ENCODE measurements at places on chromosomes 5 and 9.
A peak's percentile ranks its signal among the peaks of the same experiment; 100 is the strongest.

- no peak for DNase-seq
Observed at GRCh38 chr9:134666208-134666607, 24.6 kb downstream of the COL5A1 start.

DNA sequence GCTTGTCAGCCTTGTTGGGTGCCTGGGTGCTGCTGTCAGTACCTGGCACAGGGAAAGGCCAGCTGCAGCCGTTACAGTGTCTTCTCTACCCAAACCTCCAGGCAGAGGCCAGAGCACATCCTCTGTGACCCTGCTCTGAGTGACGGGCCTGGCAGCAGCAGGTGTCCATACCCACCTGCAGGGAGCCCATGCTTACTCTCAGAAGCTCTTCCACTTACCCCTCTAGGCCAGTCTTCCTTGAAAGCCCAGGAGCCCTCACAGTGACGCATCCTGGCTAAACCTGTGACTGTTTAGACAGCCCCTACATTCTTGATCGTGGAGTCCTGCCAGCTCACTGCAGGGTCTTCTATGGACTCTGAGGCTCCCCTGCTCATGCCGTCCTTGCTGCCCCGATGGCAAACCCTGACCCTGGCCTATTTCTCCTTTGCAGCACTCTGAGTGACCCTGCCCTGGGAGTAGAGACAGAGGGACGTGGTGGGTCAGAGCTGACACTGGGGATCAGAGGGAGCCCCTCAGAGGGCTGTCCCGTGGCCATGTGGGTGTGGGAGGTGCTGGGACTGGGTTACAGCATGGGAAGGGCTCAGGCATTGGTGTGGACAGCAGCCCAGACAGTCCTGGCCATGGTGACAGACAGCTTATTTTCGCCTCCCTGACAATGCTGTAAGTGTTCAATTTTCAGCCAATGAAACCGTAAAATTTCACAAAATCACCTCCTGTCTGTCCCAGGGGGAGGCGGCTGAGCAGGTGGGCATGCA, 67.6 kb upstream of the RNF130 start:
- no peak for DNase-seq

DNA sequence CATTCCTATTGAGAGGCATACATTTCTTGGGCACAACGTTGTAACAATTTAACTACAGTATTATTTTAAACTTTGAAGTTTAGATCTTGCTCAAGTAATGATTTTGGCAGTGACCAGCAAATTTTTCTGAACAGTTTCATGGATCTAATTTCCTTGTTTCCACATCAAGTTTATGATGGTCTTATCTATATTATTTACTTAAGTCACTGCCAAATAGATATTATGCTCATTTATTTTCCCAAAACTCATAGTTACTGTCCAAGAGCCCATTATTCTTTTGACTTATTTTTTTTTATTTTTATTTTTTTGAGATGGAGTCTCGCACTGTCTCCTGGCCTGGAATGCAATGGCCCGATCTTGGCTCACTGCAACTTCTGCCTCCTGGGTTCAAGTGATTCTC, 86.5 kb upstream of the TLE4 start:
- DNase-seq, result no peak

DNA sequence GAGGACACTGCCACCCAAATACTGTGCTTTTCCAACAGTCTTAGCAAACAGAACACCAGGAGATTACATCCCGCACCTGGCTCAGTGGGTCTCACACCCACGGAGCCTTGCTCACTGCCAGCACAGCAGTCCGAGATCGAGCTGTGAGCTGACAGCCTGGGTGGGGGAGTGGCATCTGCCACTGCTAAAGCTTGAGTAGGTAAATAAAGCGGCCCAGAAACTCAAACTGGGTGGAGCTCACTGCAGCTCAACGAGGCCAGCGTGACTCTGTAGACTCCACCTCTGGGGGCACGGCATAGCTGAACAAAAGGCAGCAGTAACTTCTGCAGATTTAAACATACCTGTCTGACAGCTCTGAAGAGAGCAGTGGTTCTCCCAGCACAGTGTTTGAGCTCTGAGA, 28.8 kb downstream of the EPB41L4A start:
- no peak for DNase-seq

DNA sequence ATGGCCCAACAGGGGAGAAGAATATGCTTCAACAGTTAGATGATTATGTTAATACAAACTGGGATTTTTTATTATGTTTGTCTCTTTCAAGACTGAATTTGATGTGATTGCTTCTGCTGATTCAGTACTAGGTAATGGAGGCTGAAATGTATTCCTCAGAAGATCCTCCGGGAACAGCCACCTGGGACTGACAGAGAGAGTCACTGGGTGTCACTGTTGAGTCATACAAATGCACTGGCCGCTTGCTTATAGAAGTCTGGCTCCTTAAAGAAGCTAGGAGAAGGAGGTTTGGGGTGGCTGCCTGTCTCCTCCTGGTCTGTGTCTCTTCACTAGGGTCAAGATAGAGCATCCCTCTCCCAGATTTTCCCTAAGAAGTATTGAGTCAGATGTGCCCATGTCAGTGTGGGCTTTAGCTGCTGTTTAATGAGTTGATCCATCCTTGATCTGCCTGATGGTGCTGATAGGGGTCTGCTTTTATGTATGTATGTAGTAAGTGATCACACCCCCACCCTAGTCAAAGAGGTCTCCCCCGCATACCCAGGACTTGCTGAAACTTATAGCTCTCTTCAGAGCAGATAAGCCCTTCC, 773.4 kb downstream of the BRINP1 start:
- no peak for DNase-seq

GRCh38 chr5:172748341-172748843, 22.6 kb downstream of the DUSP1 start:
- DNase-seq, result no peak

DNA sequence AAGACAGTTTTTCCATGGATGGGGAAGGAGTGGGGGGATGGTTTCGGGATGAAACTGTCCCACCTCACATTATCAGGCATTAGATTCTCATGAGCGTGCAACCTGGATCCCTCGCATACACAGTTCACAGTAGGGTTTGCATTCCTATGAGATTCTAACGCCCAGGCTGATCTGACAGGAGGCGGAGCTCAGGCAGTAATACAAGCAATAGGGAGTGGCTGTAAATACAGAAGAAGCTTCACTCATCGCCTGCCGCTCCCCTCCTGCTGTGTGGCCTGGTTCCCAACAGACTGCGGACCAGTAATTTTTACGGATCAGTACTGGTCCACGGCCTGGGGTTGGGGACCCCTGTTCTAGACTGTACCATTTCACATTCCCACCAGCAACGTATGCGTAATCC, 68.3 kb upstream of the OTULINL start:
- DNase-seq, result no peak

GRCh38 chr9:35932735-35933134, 23.4 kb downstream of the SPAAR start:
- DNase-seq, result no peak

DNA sequence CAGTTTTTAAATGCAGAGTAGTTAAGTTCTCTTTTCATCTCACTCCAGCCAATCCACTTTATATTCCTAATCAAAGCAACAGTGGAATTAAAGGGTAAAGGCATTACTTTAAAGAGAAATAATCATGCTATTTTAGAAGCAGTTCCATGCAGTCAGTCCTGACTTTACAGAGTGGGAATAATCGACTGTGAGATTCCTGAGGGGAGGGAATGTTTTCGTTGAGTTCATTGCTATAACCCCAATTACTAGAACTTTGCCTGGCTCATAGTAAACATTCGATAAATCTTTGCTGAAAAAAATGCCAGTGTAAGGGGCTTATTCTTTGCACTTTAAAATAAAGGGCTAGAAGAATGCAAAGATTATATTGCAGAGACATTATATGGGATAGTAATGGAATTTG, 127.2 kb upstream of the ASTN2 start:
- DNase-seq, result no peak

GRCh38 chr9:131762356-131762932, 22.6 kb upstream of the RAPGEF1 start:
- peak; percentile 72 for DNase-seq

GRCh38 chr5:179805070-179805528, 1.6 kb downstream of the MGAT4B start:
- DNase-seq, result no peak

- no peak for DNase-seq
Observed at GRCh38 chr5:134125039-134126015, 10.8 kb downstream of the TCF7 start.

- no peak for DNase-seq
Observed at GRCh38 chr9:15999422-16000339, 446.8 kb downstream of the CCDC171 start.

- peak; percentile 60 for DNase-seq
Observed at GRCh38 chr9:114930056-114930812, at the start of gene TNFSF8. TSS of gene TNFSF8 (minus strand) at chr9:114930591. CDS start at chr9:114930303, 288 bp downstream.

GRCh38 chr9:1414711-1415131, 364.6 kb downstream of the DMRT2 start:
- DNase-seq, result no peak

DNA sequence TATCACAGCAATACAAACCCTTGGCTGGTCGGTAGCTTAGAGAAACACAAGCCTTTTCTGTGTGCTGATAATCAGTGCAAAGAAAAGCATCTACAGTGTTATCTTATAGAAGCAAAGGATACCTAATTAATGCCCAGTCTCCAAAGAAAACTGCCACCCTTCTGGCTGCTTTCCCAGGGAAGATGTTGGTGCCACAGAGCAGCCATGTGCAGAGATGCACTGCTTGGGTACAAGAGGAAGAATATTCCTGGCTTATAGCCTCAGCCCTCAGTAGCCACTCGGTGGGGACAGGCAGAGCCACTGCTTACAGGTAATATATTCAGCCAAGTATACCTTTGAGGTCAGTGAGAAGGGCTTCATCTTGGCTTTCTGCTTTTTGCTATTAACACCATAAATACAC, 185.3 kb downstream of the PCSK1 start:
- no peak for DNase-seq

DNA sequence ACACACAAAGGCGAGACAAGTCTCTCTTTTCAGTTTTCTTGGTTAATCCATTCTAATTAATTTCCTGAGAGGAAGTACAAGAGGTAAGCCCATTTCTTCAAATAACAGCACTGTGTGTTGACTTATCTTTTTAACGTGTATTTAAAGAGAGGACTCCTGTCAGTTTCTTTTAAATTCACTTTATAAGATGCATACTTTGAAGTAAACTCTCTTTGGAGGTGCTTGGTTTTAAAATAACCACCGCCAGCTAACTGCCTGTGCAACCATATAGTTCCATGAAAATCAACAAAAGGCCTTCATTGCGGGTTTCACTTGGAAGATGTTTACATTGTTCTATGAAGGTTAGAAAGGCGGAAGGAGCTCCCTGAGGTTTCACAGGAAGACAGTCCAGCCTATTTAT, 13.1 kb upstream of the SERINC5 start:
- DNase-seq, result no peak

DNA sequence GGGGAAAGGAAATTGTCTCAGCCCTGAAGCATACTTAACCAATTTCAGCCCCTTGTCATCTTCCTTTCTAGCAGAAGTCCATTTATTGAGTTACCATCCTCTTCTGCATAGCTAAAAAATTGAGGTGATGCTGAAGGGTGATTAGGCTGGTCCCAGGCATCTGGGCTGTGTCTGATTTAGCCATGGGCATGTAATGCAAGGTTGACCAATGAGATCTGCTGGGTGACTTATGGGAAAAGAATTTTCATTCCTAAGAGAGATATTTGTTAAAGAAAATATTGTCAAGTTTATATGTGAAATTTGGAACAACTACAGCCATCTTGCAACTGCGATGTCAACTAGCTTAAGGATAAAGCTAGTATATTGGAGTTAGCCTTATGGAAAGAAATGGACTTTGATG, 5.1 kb downstream of the ITGA2 start:
- no peak for DNase-seq

DNA sequence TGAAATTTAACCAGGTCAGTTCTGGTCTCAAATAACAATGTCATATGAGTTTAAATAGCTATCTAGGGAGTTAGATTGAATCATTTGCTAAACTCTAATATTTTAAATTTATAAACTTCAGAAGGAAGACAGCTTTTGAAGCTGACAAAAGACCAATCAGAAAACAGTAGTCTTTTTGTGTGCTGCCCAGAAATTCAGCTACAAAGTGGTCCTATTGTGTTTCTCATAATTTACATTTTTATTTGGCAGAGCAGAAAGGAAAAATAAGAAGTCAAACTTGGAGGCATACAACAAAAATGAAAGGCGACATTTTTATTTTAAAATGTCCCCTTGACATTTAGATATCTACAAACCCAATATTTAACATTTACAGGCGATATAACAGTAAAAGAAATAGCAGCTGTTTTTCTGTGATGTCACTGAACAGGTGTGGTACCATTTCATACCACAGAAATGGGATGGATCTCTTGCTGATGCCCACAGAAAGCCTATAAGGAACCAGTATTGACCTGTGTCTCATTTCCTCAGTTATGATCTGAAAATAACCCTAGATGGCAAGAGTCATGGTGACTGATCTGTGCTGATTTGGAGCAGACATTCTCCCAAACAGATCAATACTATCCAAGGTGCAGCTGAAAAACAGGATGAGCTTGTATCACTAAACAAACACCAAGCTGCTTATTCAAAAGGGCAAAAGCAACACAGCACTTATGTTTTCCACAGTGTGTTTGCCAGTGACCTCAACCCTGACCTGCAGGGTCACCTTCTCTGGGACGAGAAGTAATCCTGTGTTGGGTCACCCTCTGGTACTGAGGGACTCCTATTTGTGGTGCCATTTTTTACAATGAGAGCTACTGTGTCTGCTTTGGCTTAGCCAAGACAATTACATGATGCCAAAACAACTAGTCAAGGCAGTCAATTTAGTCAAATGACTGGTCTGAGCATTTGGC, 3.6 kb upstream of the FST start:
- no peak for DNase-seq

DNA sequence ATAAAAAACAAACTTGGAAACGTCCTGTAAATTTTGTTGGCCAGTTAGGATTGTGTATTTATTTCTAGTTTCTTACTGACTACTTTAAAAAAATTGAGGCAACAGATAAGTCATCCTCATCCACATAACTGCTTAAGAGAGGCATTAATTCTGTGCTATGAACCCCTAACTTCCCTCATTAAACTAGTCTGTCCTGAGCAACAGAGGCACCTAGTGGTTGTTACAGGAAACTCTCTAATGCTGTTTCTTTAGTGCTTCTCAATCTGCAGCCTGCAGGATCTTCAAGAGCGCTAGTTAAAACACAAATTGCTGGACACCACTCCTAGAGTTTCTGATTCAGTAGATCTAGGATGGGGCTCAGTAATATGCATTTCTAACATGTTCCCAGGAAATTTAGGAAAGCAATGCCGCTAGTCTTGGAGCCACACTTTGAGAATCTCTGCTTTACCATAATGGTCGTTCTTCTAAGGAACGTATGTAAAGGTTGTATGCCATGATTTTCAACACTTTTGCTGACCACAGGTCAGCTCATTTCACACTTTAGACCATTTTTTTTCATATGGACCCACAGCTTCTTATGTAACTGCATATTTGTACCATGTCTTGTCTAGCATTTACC, 410.1 kb upstream of the SMARCA2 start:
- no peak for DNase-seq

DNA sequence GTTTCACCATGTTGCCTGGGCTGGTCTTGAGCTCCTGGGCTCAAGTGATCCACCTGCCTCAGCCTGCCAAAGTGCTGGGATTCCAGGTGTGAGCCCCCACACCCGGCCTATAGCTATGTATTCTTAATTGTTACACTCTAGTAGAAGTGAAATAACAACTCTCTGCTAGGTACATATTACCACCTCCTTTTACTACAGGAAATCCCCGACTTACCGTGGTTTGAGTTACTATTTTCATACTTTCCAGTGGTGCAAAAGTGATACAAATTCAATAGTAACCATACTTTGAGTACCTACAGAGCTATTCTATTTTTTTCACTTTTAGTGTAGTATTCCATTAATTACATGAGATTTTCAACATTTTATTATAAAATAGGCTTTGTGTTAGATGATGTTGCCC, 719 bp downstream of the ARL14EPL start:
- no peak for DNase-seq
